Natural killer cell (primary cell): ENCODE measurements at places on chromosomes 4 and X. TPM values are rescaled to one million over a fixed set of nuclear protein-coding genes. Genes with fewer than 3 reads are reported as not detected.

Gene NPY2R
- total RNA-seq = not detected

GRCh38 chrX:78944351-78944750 lies 840 bp upstream of the P2RY10 start:
- no peak for DNase-seq

Gene ENPP6
- total RNA-seq = not detected

Gene HPGDS
- 0.36 TPM for total RNA-seq

- no peak for DNase-seq
These were observed 36.3 kb upstream of the SPINK2 start for GRCh38 chr4:56857601-56858309.

DNA sequence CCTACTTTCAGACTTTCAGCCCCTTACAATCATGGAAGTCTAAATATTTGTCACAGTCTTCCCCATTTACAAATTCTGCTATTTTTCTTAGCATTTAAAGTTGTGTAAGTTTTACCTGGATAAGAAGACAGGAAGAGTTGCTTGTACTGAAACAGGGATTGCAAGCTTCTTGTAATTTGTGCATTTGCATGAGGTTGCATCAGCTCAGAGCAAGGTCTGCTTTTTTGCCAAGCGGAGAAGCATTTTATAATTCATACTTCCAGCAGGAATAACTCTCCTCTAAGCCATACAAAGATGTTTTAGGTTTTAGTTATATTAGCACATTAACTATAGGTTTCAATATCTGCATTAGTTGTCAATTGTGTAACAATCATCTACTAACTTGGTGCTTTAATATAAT lies 922.0 kb upstream of the PABPC4L start:
- no peak for DNase-seq

- no peak for DNase-seq
These were observed 772.4 kb upstream of the INTU start for GRCh38 chr4:126860308-126860707.

Gene FMR1NB
- not detected for total RNA-seq
